ENCODE measurements at places on chromosomes 1 and 21. TPM values are rescaled to one million over a fixed set of nuclear protein-coding genes. Genes with fewer than 3 reads are reported as not detected.

- peaks cover 9% of the 10 kb centered on the region for H3K36me3 ChIP-seq
- no peak overlapping the region for H3K27ac ChIP-seq
- no peaks in the 10 kb centered on the region for H3K27me3 ChIP-seq
- no peak for DNase-seq
- H3K4me1 ChIP-seq: peaks cover 12% of the 10 kb centered on the region
These were observed 28.8 kb downstream of the TAF5L start for GRCh38 chr1:229596925-229597699.

DNA sequence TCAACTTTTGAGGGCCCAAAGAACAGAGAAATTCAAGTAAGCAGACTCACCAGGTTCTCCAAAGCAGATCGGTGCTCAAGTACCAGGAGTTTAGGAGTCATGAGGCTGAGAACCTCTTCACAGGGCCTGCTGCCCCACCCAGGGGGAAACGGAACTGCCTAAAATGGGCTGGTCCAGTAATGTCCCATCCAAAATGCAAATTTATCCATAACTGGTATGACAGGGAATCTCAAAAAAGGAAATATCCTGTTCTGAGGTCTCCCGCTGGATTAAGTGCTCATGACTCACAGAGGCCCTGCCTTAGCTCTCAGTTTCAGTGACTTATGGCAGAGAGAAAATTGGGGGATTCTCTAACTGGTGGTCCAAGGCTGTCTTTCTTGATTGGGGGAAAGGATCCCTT is 9.3 kb downstream of the SPRR2G start:
- peaks cover 2% of the 10 kb centered on the region for H3K36me3 ChIP-seq
- no peak overlapping the region for H3K27ac ChIP-seq
- H3K27me3 ChIP-seq: peaks cover 65% of the 10 kb centered on the region
- H3K4me3 ChIP-seq: no peak overlapping the region

DNA sequence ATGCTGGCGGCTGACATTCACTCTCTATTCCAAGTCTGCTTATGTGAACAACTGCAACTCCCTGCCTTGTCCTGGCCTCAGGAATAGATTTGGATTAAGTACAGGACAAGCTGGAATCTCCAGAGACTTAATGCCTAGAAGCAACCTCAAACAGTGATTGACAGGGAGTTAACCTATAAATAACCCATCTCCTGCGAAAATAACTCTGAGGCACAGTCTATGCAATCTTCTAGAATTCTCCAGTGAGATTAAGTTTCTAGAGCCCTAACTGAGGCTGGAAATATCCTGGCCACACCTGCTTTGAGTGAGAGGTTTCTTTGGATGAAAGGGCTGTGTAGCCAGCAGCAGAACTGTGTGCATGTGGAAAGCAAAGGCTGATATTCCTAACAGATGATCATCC is 25.3 kb upstream of the ATP1A1 start:
- no peak for DNase-seq
- H3K36me3 ChIP-seq: no peaks in the 10 kb centered on the region
- H3K4me1 ChIP-seq: peaks cover 33% of the 10 kb centered on the region

- no peak for DNase-seq
- H3K36me3 ChIP-seq: peaks cover under 1% of the 10 kb centered on the region
- no peak overlapping the region for H3K27ac ChIP-seq
- H3K4me1 ChIP-seq: no peaks in the 10 kb centered on the region
- H3K4me3 ChIP-seq: no peak overlapping the region
These were observed 154.3 kb downstream of the COQ8A start for GRCh38 chr1:227094249-227094966.

- H3K36me3 ChIP-seq: no peaks in the 10 kb centered on the region
- no peaks in the 10 kb centered on the region for H3K27me3 ChIP-seq
- no peak overlapping the region for H3K27ac ChIP-seq
- no peak overlapping the region for H3K4me3 ChIP-seq
- peaks cover 20% of the 10 kb centered on the region for H3K4me1 ChIP-seq
- DNase-seq: no peak
These were observed 48.7 kb upstream of the PSEN2 start for GRCh38 chr1:226821719-226822085.

GRCh38 chr21:28439251-28439650 is 553.4 kb downstream of the LTN1 start:
- no peaks in the 10 kb centered on the region for H3K36me3 ChIP-seq
- peaks cover 7% of the 10 kb centered on the region for H3K27me3 ChIP-seq
- no peak overlapping the region for H3K27ac ChIP-seq
- DNase-seq: no peak

DNA sequence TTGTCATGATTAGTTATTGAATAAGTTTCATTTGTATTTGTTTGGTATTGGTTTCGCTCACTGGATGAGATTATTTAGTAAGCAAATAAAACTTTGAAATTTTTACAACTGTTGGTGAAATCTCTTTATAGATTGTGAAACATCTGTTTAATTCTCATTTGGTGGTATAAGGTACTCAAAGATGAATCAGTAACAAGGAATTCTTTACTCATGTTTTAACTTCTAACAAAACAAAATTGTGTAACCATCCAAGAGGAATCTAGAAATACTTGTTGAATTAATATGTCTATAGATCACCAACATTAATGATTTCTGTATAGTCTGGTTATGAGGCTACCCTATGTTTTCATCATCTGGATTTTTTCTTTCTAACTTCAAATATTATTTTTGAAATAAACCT is 62.8 kb upstream of the USP25 start:
- H3K27ac ChIP-seq: no peak overlapping the region
- no peaks in the 10 kb centered on the region for H3K27me3 ChIP-seq
- H3K4me3 ChIP-seq: no peak overlapping the region
- DNase-seq: no peak
- no peaks in the 10 kb centered on the region for H3K36me3 ChIP-seq
- no peaks in the 10 kb centered on the region for H3K4me1 ChIP-seq

- H3K27me3 ChIP-seq: peaks cover 13% of the 10 kb centered on the region
- no peak for DNase-seq
- H3K4me1 ChIP-seq: no peaks in the 10 kb centered on the region
- H3K4me3 ChIP-seq: no peak overlapping the region
These were observed 115.0 kb downstream of the UBE2U start for GRCh38 chr1:64318428-64318827.

DNA sequence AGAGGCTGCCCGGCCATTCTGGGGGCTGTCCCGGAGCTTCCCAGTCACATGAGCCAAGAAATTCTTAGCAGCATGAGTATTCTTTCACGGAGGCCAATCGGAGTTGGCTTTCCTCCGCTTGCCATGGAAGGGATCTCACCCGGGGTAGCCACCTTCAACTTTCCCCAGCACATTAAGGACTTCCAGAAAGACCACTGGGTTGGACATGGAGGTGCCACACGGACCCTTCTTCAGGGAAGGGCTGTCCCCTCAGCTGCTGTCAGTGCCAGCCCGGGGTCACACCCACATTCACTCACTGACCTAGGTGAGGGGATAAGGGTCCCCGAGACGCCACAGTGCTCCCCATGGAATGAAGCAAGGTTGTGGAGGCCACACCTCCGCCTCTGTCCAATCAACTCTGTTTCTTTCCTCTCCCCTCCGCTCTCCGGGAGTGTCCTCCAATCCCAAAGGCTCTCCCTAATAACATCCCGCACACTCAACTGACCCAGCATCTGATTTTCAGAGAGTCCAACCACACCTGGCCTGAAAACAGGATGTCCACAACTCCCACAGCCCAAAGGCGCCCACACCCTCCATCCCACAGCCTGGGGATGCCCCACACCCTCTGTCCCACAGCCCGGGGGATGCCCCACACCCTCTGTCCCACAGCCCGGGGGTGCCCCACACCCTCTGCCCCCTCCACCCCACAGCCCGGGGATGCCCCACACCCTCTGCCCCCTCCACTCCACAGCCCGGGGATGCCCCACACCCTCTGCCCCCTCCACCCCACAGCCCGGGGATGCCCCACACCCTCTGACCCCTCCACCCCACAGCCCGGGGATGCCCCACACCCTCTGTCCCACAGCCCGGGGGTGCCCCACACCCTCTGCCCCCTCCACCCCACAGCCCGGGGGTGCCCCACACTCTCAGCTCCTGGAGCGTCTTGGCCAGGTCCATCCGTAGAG is 19.4 kb downstream of the RSPH1 start:
- peaks cover 12% of the 10 kb centered on the region for H3K4me1 ChIP-seq
- peaks cover 5% of the 10 kb centered on the region for H3K36me3 ChIP-seq
- peak overlapping the region; percentile 24 for H3K27ac ChIP-seq
- no peak for DNase-seq
- peaks cover 22% of the 10 kb centered on the region for H3K27me3 ChIP-seq

DNA sequence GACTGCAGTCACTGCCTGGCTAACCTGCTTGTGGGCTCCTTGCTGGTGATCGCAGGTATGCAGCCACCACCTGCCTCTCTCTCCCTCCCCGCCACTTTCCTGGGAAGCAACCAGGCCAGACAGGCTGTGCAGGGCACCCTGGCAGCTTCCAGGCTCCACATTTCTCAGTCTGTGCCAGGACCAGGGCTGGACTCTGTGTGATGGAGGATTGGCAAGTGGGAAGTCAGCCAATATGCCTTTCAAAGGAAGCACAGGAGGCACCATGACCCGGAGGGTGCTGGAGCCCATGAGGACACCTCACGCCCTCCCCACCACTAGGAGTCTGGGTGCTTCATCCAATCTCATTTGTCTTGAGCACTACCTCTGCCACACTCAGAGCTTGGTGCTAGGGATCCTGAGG is 15.8 kb upstream of the DISP3 start:
- H3K27ac ChIP-seq: no peak overlapping the region
- peaks cover 2% of the 10 kb centered on the region for H3K4me1 ChIP-seq
- no peak overlapping the region for H3K4me3 ChIP-seq
- peaks cover 60% of the 10 kb centered on the region for H3K27me3 ChIP-seq
- DNase-seq: no peak
- peaks cover 2% of the 10 kb centered on the region for H3K36me3 ChIP-seq

GRCh38 chr1:24964811-24965570 is 34.9 kb upstream of the RUNX3 start:
- H3K27me3 ChIP-seq: no peaks in the 10 kb centered on the region
- H3K27ac ChIP-seq: peak overlapping the region; percentile 95
- no peaks in the 10 kb centered on the region for H3K36me3 ChIP-seq
- H3K4me3 ChIP-seq: peak overlapping the region; percentile 87
- peaks cover 32% of the 10 kb centered on the region for H3K4me1 ChIP-seq
- DNase-seq: peak; percentile 77

DNA sequence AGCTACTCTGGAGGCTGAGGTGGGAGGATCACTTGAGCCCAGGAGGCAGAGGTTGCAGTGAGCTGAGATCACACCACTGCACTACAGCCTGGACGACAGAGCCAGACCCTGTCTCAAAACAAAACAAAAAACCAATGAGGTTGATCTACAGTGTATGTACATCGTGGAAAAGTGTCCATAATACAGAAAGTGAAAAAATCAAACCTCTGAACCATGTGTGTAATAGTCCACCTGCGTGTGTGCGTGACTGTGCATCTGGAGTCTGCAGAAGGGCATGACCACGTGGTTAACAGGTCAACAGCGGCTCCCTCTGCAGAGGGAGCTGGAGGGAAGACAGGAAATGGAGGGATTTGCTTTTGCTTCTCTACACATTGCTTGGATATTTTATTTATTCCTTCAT is 32.4 kb upstream of the ENO1 start:
- H3K4me1 ChIP-seq: peaks cover 8% of the 10 kb centered on the region
- peaks cover 3% of the 10 kb centered on the region for H3K36me3 ChIP-seq
- no peak overlapping the region for H3K27ac ChIP-seq
- DNase-seq: no peak
- H3K4me3 ChIP-seq: no peak overlapping the region

GRCh38 chr1:27807385-27807784 is 23.2 kb upstream of the PPP1R8 start:
- H3K27ac ChIP-seq: no peak overlapping the region
- DNase-seq: no peak

DNA sequence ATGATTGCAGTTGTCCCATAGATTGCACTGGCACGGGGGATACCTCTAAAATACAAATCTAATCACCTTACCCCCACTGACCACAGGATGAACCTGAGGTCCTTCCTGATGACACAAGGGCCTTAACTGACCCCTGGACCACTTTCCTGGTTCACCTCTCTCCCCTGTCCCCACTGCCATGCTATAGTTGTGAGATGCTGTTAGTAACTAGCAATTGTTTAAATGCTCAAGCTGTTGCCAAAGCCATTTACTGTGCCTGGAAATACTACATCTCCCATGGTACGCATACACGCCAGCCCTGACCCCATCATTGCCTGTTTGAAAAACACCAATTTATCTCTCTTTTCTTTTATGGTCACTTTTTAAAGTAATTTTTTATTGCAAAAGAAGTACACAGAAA is 29.1 kb upstream of the RGS8 start:
- DNase-seq: no peak
- no peak overlapping the region for H3K27ac ChIP-seq
- H3K4me3 ChIP-seq: no peak overlapping the region
- H3K27me3 ChIP-seq: peaks cover 15% of the 10 kb centered on the region
- peaks cover 15% of the 10 kb centered on the region for H3K4me1 ChIP-seq

DNA sequence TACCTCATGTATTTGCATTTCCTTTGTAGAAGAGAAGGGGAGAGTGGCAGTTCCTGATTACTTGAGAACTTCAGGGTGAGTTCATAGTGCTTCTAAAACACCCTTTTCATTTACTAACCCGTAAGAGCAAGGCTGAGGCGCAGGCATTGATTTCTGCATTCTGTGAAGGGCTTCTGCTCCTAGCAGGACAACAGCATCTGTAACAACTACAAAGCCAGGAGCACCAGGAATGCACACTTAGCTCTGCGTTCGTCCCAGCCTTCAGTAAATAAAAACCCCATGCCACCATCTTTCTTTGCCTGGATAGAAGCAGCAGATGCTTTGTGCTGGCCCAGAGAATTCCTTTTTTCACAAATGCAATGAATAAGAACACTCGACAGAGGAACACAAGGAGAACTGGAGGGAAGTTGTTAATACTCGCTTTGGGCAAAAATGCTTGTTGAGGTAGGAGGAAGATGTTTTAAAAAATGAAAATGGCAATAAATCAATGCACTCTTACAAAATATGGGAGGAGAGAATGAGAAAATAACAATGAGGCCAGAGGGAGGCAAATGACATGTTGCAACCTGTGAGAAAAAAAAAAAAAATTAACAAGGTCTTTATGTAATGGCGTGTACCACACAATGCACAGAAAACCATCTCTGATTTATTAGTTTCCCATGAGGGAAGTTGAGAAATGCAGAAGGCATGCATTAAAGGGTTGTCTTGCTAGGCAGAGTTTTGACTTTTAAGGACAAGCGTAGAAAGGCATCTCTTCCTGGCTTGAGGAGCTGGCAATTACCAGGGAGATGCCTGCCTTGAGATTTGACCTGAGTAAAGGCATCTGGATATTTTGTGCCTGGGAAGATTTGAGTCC is 418.8 kb downstream of the DISC1 start:
- H3K4me1 ChIP-seq: peaks cover 2% of the 10 kb centered on the region
- peaks cover 6% of the 10 kb centered on the region for H3K36me3 ChIP-seq
- no peak overlapping the region for H3K4me3 ChIP-seq
- no peak overlapping the region for H3K27ac ChIP-seq
- DNase-seq: no peak

The FAM151A gene
- not detected for total RNA-seq

The C1orf174 gene
- 13.5 TPM for total RNA-seq

The S1PR1 gene
- total RNA-seq: 157 TPM

The KRTAP21-2 gene
- not detected for total RNA-seq

The ST3GAL3 gene
- total RNA-seq: 19.8 TPM

The PRKAB2 gene
- 13.4 TPM for total RNA-seq

The RHD gene
- total RNA-seq: 0.20 TPM

The VHLL gene
- total RNA-seq: not detected

The PTPN7 gene
- total RNA-seq: 97.5 TPM

The GABRD gene
- not detected for total RNA-seq

The DNASE2B gene
- not detected for total RNA-seq

The ABCG1 gene
- 75.0 TPM for total RNA-seq

The EXTL1 gene
- not detected for total RNA-seq

The FBXO2 gene
- 2.2 TPM for total RNA-seq

Data from T-helper 17 cell (primary cell).